ENCODE measurements at places on chromosomes 12 and 14.

GRCh38 chr12:24488091-24488596 is 460.8 kb downstream of the BCAT1 start:
- no peak for DNase-seq

GRCh38 chr14:95258754-95259593 is 60.7 kb downstream of the CLMN start:
- no peak for DNase-seq

DNA sequence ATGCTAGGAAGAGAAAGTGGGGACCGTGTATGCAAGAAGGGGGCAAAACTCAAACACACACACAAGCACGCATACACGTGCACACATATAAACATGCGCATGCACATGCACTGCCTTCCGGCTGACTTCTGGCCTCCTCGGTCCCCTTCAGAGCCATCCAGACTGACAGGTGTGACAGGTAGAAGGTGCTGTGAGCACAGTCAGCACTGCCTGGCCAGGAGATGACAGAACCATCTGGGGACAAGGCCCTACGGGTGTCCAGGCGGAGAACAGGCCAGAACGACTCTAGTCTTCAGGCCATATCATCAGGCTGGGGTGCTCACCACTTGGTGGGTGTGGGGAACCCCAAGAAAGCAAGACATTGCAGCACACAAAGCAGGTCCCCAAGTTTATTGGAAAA is 7.3 kb downstream of the KRT83 start:
- DNase-seq: no peak

GRCh38 chr12:42692749-42693148 is 103.2 kb upstream of the PRICKLE1 start:
- DNase-seq: no peak

DNA sequence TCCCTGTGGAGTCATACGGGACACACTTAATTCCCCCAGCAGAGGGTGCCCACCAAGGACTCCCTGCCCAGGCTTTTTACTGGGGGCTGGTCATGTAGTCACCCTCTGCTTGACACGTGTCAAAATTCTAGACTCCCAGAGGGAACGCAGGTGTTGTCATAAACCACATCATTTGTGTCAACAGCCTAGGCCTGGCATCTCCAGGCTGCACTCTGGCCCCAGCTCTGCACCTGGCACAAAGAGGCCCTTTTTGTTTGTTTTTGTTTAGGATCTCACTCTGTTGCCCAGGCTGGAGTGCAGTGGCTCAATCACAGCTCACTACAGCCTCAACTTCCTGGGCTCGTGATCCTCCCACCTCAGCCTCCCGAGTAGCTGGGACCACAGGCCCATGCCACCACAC is 21.1 kb downstream of the BRI3BP start:
- no peak for DNase-seq

DNA sequence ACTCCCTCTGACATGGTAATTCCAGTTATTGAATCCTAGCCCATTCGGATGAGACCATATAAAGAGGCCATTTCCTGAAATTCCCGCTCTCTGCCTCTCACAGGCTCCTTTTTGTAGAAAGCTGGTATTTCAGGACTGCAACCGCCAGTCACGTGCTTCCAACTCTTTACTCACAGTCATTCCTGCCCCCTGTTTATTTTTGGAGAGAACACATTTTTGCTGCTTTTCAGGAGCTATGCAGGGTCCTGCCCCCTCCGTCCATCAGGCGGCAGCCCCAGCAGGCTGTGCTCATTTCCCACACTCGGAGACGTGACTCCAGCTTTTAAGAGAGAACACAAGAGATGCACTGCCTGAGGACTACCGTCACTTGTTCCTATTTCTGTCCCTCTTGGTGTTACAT is 26.8 kb downstream of the IFT43 start:
- no peak for DNase-seq

DNA sequence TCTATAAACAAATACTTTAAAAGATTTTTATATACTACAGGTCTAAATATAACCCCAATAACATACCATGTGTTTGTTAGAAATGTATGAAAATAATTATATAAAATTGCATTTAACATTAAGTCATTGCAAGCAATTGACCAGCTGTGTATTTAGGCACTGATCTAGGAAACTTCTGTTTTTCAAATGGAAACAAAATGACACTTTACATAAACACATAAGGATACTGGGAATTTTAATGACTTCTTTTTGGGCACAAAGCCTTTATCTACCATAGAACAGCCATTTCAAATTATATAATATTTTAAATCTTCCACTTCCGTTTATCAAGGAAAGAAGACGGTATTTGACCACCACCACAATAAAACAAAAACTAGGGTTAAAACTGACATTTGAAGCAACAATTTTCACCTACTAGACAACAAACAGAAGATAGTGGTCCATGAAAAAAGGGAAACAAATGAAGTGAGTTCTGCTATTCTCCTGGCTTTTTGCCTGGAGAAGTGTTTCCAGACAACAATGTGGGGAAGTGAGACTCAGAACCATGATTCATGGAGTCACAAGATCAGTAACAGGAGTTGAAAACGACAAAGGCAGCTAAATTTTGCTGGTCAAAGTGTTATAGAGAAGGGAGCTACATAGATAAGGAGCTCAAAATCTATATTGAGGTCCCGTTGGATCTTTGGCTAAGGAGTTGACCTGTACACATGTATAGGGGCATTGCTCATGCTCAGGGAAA is 475.1 kb downstream of the TRHDE start:
- DNase-seq: no peak

DNA sequence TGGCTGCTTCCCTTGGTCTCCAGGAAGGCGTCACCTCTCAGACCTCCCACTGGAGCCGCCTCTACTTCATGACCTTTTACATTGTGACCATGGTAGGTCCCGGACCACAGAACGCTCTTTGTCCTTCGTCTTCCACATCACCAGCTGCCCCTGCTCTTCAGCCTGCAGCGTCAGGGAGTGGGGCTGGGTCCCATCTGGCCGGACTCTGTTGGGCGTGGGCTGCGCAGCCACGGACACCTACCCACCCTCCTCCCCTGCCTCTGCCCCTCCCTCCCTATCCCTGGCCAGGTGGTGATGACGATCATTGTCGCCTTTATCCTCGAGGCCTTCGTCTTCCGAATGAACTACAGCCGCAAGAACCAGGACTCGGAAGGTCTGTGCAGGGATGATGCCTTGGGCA is 43.3 kb downstream of the SLC8B1 start:
- DNase-seq: no peak

DNA sequence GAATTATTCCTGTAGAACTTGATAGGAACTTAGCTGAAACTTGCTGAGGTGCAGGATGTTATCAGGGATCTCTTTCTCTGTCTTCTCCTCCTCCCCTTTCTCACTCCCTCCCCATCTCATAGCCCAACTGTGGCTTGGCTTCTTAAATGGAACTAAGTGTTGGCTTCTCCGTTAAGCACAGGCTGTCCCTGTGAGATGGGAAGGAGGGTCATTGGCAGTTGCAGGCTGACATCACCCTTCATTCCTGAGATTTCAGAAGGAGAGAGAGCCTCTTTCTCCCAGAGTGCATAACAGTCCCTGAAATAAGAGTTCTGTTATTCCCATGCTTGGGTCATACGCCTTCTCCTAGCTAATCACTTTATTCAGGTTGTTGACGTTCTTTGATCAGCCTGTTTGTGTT is 162.0 kb downstream of the UNC79 start:
- no peak for DNase-seq

GRCh38 chr12:80892597-80893445 is 44.9 kb downstream of the LIN7A start:
- DNase-seq: no peak

DNA sequence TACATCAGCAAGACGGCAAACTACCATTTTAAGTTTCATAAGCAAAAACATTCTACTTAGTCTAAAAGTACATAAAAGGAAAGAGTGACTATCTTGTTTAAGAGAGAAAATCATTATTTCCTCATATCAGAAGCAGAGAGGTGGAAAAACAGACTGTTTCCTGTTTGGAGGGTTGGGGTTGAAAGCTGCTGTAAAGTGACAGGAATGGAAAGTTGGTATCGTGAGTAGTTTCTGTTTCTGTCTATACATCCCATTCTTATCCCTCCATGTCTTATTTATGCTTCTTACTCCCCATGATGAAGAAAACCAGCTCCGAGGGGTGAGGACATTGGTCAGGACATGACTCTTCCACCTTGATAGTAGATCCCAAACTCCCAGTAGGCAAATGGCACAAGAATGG is 216.5 kb downstream of the EGLN3 start:
- no peak for DNase-seq

GRCh38 chr14:36162267-36162666 is 14.3 kb downstream of the PTCSC3 start:
- no peak for DNase-seq

DNA sequence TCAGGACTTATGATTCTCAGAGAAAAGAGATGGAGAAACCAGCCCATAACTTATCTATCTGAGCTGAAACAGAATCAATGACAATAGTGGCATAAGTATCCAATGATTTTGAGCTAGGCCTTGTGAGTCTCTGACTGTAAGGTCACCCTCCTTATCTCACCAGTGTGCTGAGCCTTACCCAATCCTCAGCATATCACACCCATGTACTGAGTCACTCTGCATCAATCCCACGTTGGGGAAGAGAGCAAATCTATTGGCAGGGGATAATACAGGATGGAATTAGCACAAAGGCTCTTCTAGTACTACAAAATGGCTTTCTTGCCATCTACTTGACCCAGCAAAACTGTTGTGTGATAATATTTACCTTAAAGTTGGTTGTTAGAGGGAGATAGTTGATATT is 997.8 kb downstream of the NRXN3 start:
- DNase-seq: no peak

DNA sequence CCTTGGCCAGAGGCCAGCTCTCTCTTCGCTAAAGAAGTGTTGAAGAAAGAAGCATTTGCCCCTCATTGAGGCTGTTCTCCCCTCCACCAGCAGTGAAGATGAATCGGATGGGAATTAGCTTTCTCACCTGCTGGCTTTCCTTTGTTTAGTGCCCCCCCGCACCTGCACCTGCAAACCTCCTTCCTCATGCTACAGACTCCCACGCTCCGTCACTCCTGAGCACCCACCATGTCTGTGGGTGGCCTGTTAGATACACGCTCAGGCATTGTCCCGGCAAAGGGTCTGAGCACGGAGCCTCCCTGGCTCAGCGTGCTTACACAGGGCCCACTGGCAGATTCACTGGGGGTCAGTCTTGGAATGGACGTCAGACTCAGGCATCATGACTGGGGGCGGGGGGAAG is 121.6 kb downstream of the GLT1D1 start:
- DNase-seq: no peak

- DNase-seq: no peak
Measured at GRCh38 chr12:71476513-71476912, 36.9 kb downstream of the LGR5 start.

DNA sequence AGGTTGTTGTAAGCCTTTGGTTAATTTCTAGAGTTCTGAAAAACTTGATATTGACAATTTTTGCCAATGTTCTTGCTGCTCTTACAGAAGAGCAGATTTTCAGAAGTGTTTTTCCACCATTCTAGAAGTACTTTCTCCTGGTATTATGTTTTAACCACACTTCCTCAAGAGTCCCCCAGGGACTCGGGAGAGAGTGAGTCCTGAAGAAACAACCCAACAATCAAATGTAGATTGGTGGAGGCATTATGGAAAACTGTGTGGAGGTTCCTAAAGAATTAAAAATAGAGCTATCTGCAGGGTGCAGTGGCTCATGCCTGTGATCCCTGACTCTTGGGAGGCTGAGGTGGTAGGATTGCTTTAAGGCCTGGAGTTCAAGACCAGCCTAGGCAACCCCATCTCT is 26.7 kb downstream of the OR10P1 start:
- no peak for DNase-seq

GRCh38 chr12:132159555-132160003 is 15.3 kb downstream of the NOC4L start:
- DNase-seq: no peak

DNA sequence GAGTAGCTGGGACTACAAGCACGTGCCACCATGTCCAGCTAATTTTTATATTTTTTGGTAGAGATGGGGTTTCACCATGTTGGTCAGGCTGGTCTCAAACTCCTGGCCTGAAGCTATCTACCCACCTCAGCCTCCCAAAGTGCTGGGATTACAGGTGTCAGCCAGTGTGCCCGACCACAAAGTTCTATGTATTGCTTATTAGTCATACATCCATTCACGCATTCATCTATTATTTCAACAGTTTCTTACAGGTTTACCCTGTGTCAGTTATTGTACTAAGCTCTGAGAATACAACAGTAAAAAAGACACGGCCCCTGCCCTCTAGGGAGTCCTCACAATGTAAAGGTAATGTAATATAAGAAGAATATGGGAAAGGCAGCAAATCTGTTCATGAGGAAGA is 188.9 kb upstream of the BTG1 start:
- no peak for DNase-seq

- no peak for DNase-seq
Measured at GRCh38 chr14:71194251-71194650, 287.0 kb downstream of the PCNX1 start.

DNA sequence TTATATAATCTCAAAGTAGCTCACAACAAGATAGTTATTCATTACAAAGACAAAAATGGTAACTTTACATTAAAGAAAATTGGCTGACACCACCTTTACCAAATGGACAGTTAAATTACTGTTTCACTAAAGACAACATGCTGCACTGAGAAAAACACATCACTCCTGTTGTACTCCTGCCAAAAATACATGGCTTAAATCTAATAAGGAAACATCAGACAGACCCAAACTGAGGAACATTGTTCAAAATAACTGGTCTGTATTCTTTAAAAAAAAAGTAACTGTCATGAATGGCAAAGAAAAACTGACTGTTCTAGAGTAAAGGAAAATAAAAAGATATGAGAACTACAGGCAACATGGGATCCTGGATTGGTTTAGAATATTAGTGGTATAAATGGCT is 151.3 kb upstream of the DCN start:
- DNase-seq: no peak

GRCh38 chr14:99674064-99674650 is 9.9 kb upstream of the CYP46A1 start:
- no peak for DNase-seq

GRCh38 chr12:96241846-96242256 is 47.7 kb downstream of the ELK3 start:
- no peak for DNase-seq

- DNase-seq: no peak
Measured at GRCh38 chr12:102005256-102005655, 56.5 kb downstream of the WASHC3 start.

DNA sequence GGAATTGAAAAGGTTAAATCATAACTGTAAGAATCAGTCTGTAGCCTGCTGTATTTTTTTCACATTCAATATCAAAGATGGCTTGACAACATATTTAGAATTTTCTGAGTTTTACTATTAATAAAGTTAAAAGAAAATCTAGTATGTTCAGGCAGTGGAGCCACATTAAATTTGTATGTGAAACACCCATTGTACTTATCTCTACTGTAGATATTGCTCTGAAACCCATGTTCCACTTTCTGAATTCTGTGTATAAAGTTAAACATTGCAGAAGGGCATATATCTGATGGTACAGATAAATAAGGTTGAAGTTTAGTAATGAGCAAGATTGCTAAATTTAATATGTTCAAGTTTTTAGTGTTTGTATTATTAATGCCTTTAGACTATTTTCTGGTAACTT is 172.7 kb downstream of the FOXA1 start:
- no peak for DNase-seq

GRCh38 chr12:102763061-102763460 is 154.0 kb downstream of the PAH start:
- no peak for DNase-seq

Measured in NB4 (cell line).